Right ventricle myocardium inferior (tissue), 1 donor: ENCODE measurements at places on chromosomes 2 and 18. TPM values are rescaled to one million over a fixed set of nuclear protein-coding genes. Genes with fewer than 3 reads are reported as not detected.
A peak's percentile ranks its signal among the peaks of the same experiment; 100 is the strongest.

DNA sequence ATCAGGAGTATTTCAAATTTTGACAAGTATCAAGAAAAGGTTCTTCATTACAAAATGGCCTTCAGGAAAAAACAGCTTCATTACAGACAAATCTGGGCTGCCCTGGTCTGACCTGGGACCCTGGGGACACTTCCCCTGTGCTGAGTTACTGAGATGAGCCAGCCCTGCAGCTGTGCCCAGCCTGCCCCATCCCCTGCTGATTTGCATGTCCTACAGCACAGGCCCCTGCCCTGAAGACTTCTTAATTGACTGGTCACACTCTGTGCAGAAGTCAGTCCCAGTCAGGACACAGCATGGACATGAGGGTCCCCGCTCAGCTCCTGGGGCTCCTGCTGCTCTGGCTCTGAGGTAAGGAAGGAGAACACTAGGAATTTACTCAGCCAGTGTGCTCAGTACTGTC, 235.1 kb downstream of the ANKRD36B start:
- DNase-seq = no peak

DNA sequence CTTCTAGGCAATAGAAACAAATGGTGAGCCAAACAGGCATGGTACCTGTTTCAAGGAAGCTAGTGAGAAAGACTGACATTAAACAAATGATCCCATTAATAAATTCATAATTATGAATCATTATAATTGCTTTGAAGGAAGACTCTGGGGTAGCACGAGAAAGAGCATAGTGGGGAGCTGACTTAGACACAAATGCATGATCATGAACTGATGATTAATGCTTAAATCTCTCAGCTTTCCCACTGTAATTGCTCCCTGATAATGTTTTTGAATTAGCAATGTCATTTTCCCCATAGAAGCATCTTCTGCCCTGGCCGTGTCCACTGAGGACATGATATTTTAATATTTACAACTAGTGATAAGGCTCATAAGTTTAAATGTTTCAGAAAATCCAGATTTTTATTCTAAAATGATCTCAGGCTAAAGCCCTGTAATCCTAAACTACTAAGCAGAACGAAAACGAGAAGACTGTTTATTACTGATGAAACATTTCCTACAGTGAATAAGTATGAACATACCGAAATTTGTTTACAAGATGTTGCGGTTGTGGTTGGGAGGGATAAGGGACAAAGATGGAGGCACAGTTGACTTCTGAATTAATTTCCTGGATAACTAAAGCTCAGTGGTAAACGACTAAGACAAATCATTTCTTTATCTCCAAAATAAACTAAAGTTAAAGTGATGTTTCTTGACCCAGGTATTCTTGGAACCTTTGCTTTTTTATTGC, 47.3 kb upstream of the TACR1 start:
- DNase-seq = no peak

DNA sequence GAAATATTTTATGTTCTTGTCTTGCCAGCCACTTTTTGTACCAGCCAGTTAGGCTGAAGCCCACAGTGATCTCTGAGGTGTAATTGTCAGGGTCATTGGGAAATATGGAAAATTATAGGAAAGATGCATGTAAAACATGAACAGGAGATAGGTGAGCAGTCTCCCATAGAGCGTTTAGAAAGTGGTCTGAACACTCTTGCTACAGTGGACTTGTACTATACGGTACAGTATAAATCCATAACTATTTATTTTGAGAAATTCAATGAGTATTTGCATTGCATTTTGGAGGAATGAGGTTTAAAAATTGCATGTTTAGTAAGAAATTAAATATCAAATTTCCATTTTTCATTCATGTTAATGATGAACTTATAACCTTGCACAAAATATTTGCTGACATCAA, 20.8 kb upstream of the MAP4K4 start:
- DNase-seq = no peak

- DNase-seq = no peak
These were observed 5.0 kb upstream of the EVA1A start for GRCh38 chr2:75565472-75566462.

- no peak for DNase-seq
These were observed 374.6 kb upstream of the LYPD1 start for GRCh38 chr2:133044556-133044955.

DNA sequence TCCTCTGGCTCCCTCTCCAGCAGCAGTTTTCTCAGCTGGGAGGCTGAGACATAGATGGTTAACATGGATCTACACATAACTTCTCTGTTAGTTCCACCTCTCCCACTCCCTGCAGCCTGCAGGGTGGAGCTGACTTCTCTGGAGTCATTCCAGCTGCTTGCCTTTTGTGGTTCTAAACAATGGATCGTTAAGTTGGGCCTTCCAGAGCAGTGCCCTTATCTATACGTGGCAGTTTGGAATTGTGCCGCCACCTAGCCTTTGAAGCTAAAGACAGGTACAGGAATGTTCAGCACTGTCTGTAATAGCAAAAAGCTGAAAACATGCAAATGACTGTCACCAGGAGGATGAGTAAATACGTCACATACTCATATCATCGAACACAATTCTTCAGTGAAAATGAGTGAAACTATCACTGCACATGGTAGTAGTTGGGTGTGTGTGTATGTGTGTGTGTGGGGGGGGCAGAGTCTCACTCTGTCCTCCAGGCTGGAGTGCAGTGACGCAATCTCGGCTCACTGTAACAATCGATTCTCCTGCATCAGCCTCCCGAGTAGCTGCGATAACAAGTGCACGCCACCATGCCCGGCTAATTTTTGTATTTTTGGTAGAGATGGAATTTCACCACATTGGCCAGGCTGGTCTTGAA, 50.3 kb downstream of the SH2D6 start:
- DNase-seq = no peak

GRCh38 chr2:19819097-19820065, 82.4 kb downstream of the TTC32 start:
- DNase-seq = no peak

DNA sequence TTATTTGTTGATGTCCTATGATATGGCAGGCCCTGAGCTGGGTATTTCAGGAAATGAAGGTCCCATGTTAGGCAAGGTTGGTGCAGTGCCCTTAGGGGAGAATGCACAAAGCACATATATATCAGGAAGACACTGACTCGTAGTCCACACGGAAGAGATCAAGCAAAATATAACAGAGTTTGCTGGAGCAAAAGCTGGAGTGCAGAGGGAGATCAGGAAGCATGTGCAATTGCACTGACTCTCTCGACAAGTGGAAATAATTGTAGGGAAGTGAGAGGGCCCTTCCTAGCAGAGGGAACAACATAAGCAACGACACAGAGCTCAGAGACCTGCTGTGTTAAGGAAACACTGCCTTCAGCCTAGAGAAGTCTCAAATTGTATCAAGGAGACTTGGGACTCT, 4.2 kb downstream of the ZNF385B start:
- no peak for DNase-seq

The CCDC88A gene
- total RNA-seq = 20.0 TPM

DNA sequence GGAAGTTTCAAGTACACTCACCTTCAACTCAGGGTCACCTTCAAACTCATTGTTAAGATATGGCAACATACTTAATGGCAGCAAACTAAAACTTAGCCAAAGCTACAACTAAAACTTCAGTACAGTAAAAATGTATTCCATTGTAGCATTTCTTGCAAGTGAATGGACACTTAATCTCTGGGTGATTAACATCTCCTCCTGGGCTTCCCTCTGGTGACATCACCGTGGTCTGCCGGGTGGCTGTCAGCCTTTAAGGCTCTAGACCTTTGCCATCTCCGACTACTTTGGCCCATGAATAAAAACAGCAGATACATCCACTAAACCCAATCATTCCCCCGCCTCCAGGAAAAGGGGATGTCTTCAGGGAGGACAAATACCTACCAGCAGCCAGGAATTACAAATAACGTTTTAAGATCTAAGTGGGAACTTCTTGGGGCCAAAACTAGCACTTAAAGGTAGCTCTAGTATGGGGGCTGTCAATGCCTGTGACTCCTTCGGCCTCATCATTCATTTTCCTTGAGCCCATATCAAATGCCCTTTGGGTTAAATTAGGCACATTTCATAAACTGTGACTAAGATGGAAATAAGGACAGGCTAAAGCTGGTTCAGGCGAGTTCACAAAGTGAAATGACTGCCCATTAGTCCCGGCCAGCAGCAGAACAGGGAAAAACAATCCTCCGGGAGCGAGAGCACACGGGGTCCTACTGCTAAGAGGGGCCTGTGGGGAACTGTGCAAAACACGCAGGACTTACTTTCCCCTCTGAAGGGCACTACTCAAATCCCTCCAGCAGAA, 1.1 kb downstream of the TFCP2L1 start:
- no peak for DNase-seq

The MXD1 gene
- total RNA-seq = 4.6 TPM

The RSAD2 gene
- total RNA-seq = 3.3 TPM

- no peak for DNase-seq
These were observed 207.3 kb downstream of the TRIB2 start for GRCh38 chr2:12923907-12924610.

DNA sequence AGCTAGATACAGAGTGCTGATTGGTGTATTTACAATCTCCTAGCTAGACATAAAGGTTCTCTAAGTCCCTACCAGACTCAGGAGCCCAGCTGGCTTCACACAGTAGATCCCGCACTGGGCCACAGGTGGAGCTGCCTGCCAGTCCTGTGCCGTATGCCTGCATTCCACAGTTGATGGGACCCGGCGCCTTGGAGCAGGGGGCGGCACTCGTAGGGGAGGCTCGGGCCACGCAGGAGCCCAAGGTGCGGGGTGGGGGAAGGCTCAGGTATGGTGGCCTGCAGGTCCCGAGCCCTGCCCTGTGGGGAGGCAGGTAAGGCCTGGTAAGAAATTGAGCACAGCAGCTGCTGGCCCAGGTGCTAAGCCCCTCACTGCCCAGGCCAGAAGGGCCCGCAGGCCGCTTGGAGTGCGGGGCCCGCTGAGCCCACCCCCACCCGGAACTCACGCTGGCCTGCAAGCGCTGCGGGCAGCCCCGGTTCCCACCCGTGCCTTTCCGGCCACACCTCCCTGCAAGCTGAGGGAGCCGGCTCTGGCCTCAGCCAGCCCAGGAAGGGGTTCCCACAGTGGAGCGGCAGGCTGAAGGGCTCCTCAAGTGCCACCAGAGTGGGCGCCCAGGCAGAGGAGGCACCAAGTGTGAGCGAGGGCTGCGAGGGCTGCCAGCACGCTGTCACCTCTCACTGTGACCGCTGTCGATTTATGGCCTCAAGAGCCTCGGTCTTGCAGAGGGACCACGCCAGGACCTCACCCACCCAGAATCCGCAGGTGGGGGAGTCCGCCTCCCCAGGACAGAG, 76.5 kb downstream of the MEX3C start:
- no peak for DNase-seq

DNA sequence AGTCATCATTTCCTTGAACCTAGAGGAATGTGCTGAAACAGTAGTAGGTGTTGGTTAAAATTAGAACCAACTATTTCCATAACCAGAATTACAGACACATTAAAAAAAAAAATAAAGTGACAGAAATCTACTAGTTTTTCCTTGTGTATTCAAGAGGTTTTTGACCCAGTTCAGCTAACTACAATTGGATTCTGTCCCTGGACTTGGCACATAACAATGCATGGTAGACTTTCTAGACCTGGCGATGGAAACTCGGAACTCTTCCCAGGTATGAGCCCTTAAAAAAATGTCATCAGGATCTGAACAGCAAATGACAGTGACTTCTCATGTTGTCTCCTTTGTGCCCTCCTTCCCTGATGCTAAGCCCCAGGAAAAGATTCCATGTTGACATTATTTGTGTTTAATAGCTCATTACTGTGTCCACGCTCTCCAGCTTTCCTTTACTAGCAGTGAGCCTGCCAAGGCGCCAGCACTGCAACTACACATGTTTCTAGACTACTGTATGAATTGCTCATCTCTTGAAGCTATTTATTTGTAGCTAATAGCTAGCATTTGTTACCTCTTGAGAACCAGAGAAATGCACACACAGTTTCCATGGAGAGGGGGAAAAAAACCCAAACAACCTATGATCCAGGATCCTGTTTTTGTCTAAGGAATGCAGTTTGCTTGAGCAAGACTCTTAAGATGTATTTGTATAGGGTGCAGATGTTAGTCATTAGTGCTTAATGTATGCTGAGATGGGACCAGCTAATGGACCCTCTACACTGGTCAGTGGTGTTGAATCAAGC, 148.5 kb downstream of the FMNL2 start:
- no peak for DNase-seq

DNA sequence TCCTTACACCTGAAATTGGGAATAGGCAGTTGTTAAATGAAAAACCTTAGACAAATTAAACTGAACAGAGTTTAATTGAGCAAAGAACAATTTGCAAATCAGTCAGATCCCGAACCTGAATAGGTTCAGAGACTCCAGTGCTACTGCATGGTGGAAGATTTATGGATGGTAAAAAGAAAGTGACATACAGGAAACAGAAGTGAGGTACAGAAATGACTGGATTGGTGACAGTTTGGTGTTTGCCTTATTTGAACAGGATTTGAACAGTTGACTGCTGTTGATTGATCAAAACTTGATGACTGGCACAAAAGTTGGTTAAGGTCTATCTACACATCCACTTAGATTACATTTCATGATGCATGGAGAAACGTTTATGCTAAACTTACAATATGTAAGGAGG, 248.8 kb downstream of the HNMT start:
- no peak for DNase-seq

- no peak for DNase-seq
These were observed 5.7 kb downstream of the SLC40A1 start for GRCh38 chr2:189574793-189575475.

GRCh38 chr18:10417664-10418063, 36.8 kb upstream of the APCDD1 start:
- no peak for DNase-seq

GRCh38 chr2:31013301-31013700, 124.9 kb downstream of the GALNT14 start:
- DNase-seq = no peak

The CAD gene
- total RNA-seq = 9.4 TPM

The PLA2R1 gene
- 3.4 TPM for total RNA-seq

GRCh38 chr2:8144785-8145184, 537.1 kb upstream of the ID2 start:
- DNase-seq = no peak

- no peak for DNase-seq
These were observed 92.3 kb downstream of the LYPD1 start for GRCh38 chr2:132577686-132578085.

The SEMA4C gene
- 22.7 TPM for total RNA-seq

DNA sequence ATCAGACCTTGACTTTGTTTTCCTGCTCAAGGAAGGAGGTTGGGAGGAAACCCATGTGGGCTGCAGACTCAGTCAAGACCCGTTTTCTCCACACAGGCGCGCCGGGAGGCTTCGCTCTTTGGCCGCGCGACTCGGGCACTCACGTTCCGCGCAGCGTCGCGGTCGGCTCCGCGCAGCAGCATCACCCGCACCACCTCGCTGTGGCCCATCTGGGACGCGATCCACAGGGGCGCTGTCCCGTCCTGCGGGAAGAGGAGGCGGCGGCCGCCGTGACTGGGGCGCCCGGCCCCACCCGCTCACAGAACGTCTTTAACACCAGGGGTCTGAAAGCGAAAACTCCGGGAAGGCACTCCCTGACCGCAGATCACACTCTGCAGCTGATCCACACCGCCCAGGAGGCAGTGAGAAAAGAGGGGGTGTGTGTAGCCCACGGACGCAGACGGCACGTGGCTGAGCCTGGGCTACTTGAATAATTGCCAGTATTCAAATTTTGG, 33.1 kb upstream of the NPC1 start:
- peak; percentile 68 for DNase-seq

GRCh38 chr18:26875040-26875654, 9.6 kb upstream of the AQP4 start:
- no peak for DNase-seq

- peak; percentile 69 for DNase-seq
These were observed 633 bp upstream of the RNF152 start for GRCh38 chr18:61893309-61893970.

The SRD5A2 gene
- total RNA-seq = not detected

The UGT1A10 gene
- total RNA-seq = not detected

- no peak for DNase-seq
These were observed 80.9 kb downstream of the PHLPP1 start for GRCh38 chr18:62796216-62796621.
